Retinal pigment epithelial cell (primary cell): ENCODE measurements at places on chromosomes 7 and 10.
A peak's percentile ranks its signal among the peaks of the same experiment; 100 is the strongest.

DNA sequence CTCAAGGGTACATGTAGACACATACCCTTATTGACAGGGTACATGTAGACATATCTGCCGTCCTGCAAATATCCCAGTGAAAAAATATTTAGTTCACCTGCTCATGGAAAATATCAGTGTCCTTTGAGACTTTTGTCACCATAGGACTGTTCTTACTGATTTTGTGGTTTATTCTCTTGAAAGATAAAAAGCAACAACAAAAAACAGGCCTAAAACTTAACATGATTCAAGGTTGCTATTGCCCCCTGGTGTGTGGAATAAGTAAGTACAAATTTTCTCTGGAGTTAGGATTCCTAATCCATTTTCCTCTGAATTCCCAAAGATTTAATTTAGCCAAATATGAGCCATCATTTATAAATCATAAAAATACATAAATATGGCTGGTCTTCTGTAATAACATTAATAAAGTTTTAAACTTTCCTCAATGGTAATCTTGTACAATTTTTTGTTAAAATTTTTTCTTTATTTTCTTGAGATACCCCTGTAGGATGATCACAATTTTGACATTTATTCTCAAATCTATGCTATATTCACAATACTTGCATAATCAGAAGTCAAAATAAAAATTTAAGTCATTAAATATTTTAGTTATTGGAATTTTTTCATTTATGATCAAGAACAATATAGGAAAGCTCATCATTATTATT is 741.4 kb upstream of the POT1 start:
- peak; percentile 16 for DNase-seq

- no peak for DNase-seq
Measured at GRCh38 chr10:31399631-31400030, 80.6 kb downstream of the ZEB1 start.

GRCh38 chr10:117217196-117217761 is 20.0 kb downstream of the KCNK18 start:
- no peak for DNase-seq

GRCh38 chr7:29346231-29346978 is 151.8 kb downstream of the CHN2 start:
- DNase-seq, result no peak

- no peak for DNase-seq
Measured at GRCh38 chr10:130958981-130959751, 352.4 kb downstream of the TCERG1L start.

DNA sequence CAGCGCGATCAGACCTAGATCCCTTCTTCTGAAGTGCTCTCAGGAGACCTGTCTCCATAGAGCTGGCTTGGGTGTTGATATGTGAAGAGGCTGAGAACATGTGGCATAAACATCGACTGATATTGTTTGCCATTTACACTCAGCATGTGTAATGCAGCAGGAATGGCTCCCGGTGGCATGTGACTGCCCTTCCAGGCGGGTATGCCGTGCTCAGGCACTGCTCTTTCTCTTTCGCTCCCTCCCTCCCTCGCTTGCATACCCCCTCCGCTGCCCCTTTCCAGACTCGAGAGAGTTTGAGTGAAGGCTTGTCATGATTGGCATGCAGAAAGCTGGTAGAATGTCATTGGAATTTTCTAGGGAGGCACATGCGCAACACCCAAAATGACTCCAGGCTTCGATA is 107.3 kb upstream of the PDCD4 start:
- no peak for DNase-seq

- no peak for DNase-seq
Measured at GRCh38 chr7:98051118-98051744, 55.4 kb upstream of the LMTK2 start.

DNA sequence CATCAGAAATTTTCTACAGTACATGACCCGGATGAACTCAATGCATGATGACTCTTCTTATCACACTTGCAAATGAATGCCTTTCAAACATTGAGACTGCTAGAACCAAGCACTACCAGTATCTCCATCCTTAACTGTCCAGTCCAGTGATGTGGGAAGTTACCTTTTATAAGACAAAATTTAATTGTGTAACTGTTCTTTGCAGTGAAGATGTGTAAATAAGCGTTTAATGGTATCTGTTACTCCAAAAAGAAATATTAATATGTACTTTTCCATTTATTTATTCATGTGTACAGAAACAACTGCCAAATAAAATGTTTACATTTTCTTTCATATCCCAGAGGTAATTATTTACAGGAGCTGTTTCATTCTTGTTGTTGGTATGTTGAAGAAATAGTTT is 40.1 kb downstream of the LGI1 start:
- no peak for DNase-seq

- DNase-seq, result no peak
Measured at GRCh38 chr10:90583416-90583815, 274.4 kb downstream of the HTR7 start.

DNA sequence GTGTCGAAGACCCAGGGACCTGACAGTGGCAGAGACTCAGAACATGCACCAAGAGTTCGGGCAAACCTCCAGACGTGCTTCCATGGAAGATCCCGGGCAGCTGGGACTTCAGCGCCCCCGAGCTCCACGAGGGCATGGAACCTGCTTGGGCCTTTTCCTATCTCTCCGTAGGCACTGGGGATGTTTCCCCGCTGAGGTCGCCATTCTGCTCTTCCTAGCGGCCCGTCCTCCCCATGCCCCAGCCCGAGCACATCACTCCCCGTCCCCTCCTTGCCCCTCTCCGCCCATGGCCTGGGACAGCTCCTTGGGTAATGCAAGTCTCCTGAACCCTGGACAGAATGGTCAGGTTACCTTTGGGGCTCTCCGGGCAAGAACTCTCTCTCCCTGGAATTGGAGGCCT is 32.3 kb upstream of the SHH start:
- no peak for DNase-seq

DNA sequence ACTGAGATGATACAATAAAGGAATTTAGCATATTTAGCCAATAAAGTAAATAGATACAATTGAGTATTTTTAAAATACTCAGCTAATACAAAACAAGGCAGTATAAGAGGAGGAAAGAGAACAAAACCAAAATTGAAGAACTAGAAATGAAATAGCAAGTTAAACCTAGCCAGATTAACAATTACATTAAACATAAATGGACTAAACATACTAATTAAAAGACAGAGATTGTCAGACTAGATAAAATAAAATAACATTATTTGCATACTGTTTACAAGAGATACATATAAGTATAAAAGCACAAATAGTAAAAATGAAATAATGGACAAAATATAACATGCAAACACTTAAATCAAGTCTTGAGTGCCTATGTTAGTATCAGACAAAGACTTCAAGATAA is 517.7 kb upstream of the PHF14 start:
- DNase-seq, result no peak

DNA sequence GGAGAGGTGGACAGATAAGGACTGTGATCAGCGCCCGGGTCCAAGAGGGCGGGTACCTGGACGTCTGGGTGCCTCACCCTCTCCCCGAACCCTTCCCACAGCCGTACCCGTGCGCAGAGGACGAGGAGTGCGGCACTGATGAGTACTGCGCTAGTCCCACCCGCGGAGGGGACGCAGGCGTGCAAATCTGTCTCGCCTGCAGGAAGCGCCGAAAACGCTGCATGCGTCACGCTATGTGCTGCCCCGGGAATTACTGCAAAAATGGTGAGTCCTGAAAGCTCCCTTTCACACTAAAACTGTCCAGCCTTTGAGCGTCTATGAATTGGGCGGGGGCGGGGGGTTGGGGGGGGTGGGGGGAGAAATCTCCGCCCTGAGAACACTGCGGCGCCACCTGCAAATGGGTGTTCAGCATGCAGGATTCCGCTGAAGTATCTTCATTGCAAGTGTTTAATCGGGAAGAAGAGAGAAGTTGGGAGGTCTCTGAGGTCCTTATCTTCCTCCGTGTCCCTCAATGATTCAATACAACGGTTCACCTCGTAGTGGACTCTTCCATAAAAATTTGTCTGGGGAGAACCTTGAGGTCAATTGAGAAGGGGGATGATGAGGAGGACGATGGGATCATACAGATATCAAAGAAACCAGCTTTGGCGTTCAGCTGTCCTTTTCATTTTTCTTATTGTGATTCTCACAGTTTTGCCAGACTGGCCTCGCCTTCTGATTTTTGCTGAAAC is 906 bp downstream of the DKK1 start:
- no peak for DNase-seq

DNA sequence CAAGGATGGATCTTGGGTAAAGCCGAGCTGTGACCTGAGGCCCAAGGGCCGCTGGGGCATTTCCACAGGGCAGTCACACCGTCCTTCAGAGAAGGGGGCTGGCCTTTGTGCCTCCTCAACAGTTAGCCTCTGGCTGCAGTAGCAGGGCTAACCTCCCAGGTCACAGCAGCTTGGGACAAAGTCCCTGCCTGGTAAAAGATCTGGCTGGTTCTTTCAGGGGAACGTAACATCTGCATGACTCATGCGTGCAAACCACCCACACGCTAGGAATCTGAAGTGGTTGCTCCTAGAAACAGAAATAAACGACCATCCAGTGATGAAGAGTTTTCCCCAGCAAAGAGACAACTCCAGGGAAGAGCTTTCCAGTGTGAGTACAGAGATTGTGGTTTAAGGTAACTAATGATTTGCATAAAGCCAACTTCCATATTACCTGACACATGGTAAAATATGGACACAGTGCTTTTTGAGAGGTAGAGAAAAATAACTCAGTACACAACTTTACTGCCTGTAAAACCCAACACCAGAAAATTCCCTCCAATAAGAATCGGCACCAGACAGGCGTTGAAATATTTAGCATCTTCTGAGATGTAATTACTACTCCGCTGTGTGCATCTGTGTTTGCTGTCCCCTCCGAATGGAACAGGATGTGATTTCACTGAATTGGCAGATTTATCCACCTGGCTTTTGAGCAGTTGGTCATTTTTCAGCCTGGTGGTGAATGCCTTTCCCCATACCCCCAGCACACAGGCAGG is 84.9 kb upstream of the ADRB1 start:
- DNase-seq, result peak; percentile 86

DNA sequence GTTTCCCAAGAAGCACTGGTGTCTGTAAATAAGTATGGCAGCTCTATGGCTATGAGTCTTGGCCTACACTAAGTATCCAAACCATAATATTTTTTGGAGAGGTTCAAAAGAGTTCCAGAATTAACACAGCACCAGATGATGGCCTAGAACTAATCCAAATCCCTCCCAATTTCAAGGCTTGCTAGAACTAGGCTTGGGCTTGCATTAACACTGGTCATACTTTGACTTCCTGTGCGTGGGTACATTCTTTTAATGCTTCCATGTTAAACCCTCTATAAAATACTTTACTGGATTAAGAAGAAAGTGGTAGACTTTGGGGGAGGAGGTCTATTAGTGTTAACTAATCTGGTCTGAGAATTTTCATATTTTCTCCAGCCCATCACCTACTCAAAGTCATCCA is 3.1 kb downstream of the AASS start:
- peak; percentile 64 for DNase-seq

DNA sequence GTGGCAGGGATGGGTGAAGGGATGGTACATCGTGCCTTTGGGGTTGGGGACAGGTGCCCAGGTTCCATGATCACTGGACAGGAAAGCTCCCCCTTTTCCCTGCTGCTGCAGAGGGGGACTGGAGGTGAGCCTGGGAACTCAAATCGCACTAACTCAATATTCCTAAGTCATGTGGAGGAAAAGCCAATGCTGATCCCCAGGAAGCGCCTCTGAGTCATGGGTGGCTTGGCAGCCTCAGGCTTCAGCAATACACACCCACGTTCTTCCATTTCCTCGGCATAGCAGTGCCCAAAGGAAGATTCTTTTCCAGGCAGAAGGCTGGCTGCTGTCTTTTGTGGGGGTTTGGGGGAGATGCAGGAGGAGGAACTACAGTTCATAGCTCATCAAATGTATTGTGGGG is 165.8 kb downstream of the CCDC3 start:
- peak; percentile 74 for DNase-seq

DNA sequence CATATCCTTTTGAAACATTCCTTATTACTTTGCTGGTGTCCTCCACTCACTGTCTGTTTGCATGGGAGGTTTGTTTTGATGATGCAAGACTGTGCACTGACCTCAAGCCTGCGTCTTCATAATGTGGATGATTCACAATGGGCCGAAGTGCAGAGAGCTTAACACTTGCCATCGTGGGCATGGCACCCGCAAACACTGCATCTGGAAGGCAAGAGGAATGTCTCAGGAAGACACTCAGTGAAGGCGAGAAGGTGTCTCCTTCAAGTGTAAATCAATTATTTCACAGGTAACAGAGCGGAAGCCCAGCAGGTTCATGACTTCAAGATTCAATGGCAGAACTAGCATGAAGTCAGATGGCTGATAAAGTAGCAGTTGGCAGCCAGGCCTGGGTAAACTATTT is 98.1 kb downstream of the DPY19L1 start:
- DNase-seq, result no peak

DNA sequence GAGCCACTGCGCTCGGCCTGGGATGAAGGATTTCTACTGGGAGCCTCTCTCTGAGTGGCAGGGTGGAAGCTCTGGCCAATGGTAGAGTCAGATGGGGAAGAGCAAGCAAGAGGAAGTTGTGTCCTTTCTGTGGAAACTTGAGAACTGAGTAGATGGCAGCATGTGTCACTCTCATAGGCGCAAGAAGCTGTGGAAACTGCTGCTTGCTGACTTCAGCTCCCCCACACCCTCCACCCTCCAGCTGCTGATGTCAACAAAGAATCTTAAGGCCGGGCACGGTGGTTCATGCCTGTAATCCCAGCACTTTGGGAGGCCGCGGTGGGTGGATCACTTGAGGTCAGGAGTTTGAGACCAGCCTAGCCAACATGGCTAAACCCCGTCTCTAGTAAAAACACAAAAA is 39.8 kb upstream of the SRGN start:
- no peak for DNase-seq
